ENCODE measurements at places on chromosomes 3 and 15.

- DNase-seq: no peak
Measured at GRCh38 chr15:83871808-83872559, 218.1 kb downstream of the ADAMTSL3 start.

DNA sequence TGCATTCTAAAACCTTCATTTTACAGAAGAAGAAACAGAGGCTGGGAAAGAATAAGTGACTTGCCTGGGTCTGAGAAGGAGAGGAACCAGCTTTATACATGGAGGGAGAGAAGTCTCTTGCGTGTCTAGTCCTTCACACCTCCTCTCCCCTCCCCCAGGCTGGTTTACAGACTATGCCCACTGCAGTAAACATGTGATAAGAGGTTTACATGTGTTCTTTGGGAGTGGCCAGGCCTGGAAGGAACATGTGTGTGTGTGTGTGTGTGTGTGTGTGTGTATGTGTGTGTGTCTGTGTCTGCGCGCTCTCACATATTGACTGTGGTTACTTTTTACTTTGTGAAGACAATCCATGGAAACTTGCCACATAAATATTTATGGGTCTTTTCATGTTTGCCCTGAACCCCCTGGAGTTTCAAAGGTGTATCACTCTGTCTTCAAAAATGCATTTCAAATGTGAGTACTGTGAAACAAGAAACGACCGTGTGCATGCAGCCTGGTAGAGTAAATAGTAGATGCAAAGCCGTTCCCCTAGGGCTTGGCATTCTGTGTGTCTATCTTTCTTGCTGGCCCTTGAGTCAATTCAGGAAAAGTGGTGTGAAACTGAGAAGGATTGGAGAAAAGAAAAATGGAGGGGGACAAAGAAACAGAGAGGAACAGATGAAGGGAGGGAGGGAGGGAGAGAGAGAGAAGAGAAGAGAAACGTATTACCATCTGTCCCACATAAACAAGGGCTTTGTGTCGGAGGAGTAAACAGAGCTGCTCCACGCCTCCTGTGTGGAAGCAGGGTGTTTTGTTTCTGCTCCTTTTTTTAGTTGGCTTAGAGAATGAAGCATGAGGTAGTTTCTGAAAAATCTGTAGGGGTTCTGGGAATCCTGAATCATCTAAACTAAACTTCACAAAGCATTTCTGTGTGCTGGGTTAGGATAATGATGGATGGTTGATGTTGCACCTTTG, 51.7 kb downstream of the CLDN11 start:
- no peak for DNase-seq

GRCh38 chr15:75695220-75695619, 17.4 kb downstream of the CSPG4 start:
- DNase-seq: no peak

GRCh38 chr15:76184650-76185035, 124.9 kb downstream of the TMEM266 start:
- DNase-seq: no peak

DNA sequence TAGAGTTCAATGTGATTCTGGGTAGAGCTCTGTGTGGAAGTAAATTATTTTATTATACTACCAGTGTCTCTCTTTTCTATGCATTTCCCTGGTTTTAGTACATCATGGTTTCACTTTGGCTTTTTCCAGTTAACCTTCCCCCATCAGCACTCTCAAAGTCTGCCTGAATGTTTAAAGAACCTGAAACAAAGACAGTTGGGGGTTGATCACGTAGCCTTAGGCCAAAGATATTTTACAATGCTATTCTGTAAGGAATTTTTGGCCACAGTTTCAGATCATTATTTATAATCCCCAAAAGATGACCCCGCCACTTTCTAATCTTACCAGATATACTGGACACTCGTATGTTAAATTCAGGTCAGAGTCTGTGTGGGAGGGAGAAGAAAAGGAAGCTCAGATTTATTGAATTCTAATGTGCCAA, 156.3 kb upstream of the TMC3 start:
- DNase-seq: no peak

- DNase-seq: no peak
Measured at GRCh38 chr3:179182902-179183301, 34.7 kb downstream of the PIK3CA start.

GRCh38 chr15:43253431-43254403, 13.0 kb downstream of the TGM5 start:
- no peak for DNase-seq

GRCh38 chr15:50113187-50113505, 5.9 kb downstream of the ATP8B4 start:
- DNase-seq: no peak

GRCh38 chr3:126419886-126420786, 25.4 kb downstream of the CFAP100 start:
- DNase-seq: no peak

DNA sequence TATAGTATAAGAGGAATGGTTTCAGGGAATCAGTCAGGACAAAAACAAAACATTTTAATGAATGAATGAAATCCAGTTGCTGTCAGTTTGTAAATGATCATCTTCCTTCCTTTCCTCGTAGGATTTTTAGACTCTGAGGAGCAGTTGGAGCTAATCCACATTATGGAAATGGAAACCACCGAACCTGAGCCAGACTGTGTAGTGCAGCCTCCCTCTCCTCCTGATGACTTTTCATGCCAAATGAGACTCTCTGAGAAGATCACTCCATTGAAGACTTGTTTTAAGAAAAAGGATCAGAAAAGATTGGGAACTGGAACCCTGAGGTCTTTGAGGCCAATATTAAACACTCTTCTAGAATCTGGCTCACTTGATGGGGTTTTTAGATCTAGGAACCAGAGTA, 3.1 kb downstream of the TIPARP start:
- DNase-seq: no peak

- peak; percentile 36 for DNase-seq
Measured at GRCh38 chr3:171173736-171174135, 147.2 kb upstream of the SLC2A2 start.

DNA sequence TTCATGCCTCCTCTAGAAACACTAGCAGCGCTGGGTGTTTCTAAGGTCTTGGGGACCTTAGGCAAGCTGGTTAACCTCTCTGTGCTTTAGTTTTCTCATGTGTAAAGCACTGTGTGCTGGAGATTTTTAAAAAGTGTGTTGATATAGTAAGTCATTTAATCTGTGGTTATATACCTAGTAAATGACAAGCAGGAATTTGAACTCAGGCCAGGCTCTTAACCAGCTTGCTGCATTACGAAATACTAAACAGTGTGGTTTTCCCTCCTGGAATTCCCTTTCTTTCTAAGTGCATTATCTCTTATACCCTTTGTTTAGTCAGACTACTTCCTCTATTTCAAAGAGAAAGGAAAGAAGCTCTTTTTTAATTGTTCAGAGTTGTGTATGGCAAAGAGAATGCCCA, 26.5 kb downstream of the NEO1 start:
- no peak for DNase-seq

- DNase-seq: no peak
Measured at GRCh38 chr3:31013090-31013489, 118.6 kb upstream of the GADL1 start.

GRCh38 chr15:100901296-100901695, 17.9 kb upstream of the LRRK1 start:
- no peak for DNase-seq

DNA sequence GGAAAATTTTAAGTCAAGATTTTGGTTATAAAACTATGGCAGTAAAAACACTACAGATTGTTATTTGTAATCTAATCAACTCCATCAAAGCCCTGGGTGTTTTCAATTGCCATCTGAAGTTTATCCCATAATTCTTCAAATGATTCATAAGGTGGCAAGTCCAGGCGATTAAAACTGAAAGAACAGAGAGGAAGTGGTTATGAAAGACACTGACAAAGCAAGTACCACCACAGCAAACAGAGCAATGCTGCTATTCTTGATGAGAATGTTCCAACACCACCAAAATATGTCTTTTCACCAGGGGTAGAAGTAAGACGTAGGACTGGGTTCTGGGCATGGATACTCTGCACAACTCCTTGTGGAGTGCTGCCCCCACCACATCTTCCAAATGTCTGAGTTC, 86.9 kb upstream of the PRTG start:
- no peak for DNase-seq

DNA sequence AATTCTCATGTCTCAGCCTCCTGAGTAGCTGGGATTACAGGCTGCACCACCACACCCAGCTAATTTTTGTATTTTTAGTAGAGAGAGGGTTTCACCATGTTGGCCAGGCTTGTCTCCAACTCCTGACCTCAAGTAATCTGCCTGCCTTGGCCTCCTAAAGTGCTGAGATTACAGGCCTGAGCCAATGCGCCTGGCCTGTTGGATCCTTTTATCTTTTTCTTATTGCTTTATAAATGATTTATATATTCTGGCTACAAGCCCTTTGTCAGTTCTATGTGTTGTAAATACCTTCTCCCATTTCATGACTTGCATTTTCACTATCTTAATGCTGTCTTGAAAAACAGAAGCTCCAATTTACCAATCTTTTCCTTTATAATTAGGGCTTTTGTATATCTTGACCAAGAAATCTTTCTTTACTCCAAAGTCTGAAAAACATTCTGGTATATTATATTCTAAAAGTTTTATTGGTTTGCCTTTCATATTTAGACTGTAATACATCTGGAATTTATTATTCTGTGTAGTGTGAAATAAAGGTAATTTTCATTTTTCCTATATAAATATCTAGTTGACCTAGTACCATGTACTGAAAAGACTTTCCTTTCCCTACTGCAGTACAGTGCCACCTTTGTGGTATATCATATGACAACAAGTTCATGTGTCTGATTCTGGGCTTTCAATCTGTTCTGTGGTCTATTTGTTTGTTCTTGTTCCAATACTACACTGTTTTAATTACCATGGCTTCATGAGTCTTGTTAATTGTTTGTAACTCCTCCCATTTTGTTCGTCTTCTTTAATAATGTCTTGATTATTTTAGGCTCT, 52.9 kb upstream of the RNU6-1 start:
- no peak for DNase-seq

GRCh38 chr3:67075295-67075694, 77.2 kb downstream of the KBTBD8 start:
- DNase-seq: no peak

Data from neuronal stem cell (in vitro differentiated cells).